ENCODE measurements at places on chromosomes 2 and 18.

GRCh38 chr2:109702250-109702985 lies 88.3 kb downstream of the SOWAHC start:
- peak; percentile 39 for DNase-seq
- H3K27ac ChIP-seq, result peak overlapping the region; percentile 82

- H3K4me1 ChIP-seq, result no peaks in the 10 kb centered on the region
- H3K27me3 ChIP-seq, result no peaks in the 10 kb centered on the region
- DNase-seq, result peak; percentile 5
- H3K36me3 ChIP-seq, result no peaks in the 10 kb centered on the region
- no peak overlapping the region for H3K27ac ChIP-seq
Observed at GRCh38 chr2:71788601-71789240, 335.4 kb downstream of the DYSF start.

DNA sequence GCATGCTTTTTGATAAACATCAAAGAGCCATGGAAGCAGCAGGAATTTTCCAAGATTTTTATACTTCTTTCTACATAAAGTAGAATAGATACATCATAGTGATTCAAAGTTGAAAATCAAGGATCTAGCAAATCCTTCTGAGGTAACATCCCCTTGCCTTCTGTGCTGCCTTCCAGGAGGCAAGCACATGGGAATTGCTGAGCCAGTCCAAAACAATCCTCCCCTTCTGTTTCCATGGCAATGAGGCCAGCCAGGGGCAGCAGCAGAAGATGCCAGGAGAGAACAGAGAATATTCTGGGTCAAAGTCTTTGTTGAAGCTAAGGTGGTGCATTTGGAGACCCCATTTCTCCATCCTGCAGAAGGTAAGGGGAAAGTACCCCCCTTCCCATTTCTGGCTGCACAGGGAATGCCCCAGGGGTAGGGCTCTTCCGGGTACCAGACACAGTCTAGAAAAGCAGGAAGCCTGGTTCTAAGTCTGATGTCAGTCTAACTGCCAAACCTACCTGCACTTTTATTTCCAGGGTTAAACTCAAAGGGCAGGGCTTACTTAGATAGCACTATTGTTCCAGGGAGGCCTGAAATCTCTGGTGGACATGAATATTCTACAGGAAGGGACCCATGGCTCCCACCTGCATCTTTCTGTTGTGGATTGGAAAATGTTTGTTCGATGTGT lies 22.1 kb downstream of the CENPA start:
- no peak overlapping the region for H3K4me3 ChIP-seq
- H3K4me1 ChIP-seq, result no peaks in the 10 kb centered on the region
- DNase-seq, result no peak
- H3K27me3 ChIP-seq, result no peaks in the 10 kb centered on the region
- H3K36me3 ChIP-seq, result no peaks in the 10 kb centered on the region

DNA sequence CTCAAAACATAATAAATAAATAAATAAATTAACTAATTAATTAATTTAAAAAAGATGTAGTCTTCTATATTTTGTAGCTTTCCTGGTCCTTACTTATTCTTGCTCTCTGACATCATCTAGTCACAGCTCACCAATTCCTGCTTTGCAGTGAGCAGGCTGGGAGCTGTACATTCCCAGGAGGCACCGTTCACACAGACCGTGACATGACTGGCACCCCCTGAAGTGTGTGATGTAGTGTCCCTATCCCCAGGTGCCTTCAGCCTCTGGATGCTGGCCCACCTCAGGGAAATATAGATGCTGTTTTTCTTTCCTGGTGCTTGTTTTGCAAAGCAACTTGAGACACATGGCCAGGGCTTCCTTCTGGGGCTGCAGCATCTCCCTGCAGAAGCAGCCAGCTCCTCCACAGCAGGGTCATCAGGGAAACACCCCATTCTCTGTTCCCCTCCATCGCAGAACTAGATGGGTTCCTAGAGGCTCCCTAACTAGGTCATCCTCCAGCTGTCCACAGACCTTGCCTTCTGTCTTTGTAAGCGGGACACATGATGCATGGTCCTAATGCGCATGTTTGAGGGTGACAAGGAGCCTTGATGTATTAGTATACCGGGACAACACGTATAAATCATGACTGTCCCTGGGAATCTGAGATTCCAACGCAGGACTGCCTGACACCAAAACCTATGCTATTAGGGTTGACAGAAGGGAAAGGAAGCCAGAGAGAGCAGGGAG lies 76.4 kb downstream of the RHOB start:
- DNase-seq, result no peak
- no peaks in the 10 kb centered on the region for H3K27me3 ChIP-seq
- no peak overlapping the region for H3K27ac ChIP-seq
- no peak overlapping the region for H3K4me3 ChIP-seq
- no peaks in the 10 kb centered on the region for H3K36me3 ChIP-seq

- no peak for DNase-seq
- H3K36me3 ChIP-seq, result no peaks in the 10 kb centered on the region
- no peaks in the 10 kb centered on the region for H3K4me1 ChIP-seq
- peaks cover 3% of the 10 kb centered on the region for H3K27me3 ChIP-seq
- H3K27ac ChIP-seq, result no peak overlapping the region
Observed at GRCh38 chr18:49757513-49758262, 55.6 kb downstream of the ACAA2 start.

GRCh38 chr2:75274936-75275335 lies 75.6 kb upstream of the TACR1 start:
- H3K4me3 ChIP-seq, result no peak overlapping the region
- no peaks in the 10 kb centered on the region for H3K4me1 ChIP-seq
- H3K27me3 ChIP-seq, result no peaks in the 10 kb centered on the region
- DNase-seq, result no peak
- no peak overlapping the region for H3K27ac ChIP-seq

DNA sequence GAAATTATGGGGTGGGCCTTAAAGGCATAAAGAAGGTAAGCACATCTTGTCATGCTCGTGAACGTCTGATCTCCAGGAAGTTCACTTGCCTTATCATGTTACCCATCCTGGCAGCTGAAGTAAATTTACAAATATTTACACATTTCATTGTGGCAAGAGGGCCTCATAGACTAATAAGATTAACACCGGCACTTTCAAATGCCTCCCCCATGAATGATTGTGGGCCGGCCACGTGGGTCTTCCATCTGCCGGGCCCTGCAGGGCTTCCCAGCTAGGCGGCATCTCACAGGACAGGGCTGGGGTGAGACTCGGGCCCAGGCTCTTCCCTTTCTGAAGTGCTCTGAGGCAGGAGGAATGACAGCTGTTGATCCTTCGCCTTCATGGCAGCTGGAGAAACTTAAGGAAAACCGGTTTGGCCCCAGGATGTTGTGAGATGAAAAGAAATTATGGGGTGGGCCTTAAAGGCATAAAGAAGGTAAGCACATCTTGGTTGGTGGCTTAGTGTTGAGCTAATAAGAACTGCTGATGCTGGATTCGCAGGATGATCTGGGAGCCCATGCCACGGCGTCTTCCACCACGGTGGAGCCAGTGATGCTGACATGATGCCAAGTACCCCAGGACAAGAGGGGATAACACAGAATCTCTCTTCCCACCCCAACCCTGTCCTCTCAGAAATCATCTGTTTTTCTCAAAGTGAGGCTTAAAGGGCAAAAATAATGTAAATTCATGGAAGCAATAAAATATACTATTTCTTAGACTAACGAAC lies 176.3 kb downstream of the SEPTIN10 start:
- no peaks in the 10 kb centered on the region for H3K36me3 ChIP-seq
- no peaks in the 10 kb centered on the region for H3K4me1 ChIP-seq
- no peak for DNase-seq
